Mesendoderm (in vitro differentiated cells): ENCODE measurements at places on chromosomes 6 and 20.

DNA sequence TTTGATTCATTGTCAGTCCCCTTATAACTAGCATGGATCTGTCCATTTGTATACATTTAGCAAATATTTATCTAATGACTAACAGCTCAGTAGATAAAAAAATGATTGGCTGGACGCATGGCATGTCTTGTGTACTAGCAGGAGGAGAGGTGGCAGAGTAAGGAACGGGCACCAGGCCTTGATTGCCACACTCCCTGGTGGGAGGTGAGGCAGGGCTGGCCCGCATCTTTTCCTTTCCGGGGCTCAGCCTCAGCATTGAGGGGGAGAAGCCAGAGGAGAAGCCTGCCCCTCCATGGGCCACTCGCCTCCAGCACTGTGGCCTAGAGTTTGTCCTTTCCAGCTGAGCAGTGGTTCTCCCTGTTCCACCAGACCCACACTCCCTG is 84.9 kb upstream of the TMEM181 start:
- no peak for DNase-seq

DNA sequence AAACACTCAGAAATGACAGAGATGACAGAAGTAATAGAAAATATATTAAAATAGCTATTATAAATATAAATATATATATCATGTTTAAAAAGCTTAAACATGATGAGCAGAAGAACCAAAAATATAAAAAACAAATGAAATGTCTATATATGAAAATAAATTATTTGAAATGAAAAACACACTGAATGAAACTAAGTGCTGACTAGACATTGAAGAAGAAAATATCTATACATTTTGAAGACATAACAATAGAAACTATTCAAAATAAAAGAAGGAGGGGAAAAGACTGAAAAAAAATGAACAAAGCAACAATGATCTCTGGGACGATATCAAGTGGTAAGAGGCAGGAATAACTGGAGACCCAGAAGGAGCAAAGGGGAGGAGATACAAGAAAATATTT is 76.8 kb downstream of the RNASET2 start:
- DNase-seq, result no peak

- no peak for DNase-seq
Observed at GRCh38 chr6:70163795-70164194, 139.1 kb downstream of the COL9A1 start.

GRCh38 chr6:80380566-80380965 is 274.1 kb downstream of the BCKDHB start:
- no peak for DNase-seq

DNA sequence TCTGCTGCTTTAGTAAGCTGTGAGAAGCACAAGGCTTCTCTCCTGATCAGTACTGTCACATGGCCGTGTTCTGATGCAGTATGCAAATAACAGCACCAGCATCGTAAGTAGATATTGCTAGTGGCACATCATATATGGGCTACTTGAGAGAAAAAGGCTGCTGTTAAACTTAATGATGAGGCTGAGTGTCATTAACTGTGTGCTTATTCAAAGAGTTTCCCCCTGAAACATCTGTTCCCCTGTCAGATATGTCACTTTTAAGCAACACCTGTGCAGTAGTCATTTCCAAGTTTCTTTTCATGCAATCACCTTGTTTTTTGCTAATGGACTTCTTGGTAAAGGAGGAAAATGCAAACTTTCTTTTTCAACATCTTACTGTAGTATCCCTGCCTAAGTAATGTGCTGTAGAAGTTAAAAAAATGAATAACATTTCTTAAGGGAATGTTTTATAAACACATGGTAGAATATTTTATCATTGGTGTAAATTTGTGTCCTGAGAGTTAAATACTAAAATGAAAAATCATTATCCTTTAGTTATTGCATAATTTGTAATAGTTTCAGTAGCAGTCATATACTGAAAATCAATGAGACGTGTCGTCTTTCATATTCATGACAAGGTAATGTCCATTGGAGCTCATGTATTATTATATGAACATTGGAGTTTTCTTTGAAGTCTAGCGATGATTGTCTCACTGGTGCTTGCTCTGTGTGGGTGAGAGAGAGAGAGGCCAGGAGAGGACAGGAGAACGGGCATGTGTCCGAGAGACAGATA is 366.3 kb downstream of the CDKAL1 start:
- no peak for DNase-seq

GRCh38 chr6:120363429-120363828 is 970.9 kb downstream of the TBC1D32 start:
- DNase-seq, result peak; percentile 45

GRCh38 chr6:5427586-5427985 is 166.3 kb downstream of the FARS2 start:
- DNase-seq, result no peak

DNA sequence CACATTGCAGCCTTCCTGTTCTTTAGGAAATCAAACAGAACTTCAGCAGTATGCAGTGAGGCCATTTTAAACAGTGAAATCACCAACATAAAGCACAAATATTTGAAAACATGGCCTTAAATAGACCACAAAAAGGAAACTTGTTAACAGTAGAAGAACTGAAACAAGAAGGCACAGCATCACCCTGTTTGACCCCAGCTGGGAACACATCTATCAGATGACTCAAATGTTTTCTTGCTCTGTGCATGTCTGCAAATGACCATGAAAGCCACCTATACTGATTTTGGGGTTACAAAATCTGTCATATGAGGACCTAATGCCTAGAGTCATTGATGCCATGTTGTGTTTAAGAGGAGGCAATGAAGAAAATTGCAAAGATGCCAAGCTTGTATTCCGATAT is 123.8 kb upstream of the ADGRF1 start:
- DNase-seq, result no peak

DNA sequence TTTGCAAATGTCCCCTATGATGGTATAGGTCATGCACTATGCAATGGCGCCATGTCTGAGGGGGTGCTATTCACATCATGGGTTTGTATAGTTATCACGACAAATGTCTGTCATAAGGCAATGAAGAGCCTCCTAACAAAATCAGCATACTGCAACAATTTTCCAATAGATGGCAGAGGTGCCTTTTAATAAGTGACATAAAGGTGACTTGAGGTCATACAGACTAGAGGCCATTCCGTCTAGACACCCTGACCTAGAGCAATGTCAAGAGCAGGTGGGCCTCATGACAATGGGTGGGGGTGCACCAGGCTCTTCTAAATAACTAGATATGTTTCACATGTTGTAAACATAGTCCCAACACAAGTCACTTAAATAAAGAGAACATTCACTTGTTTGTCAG is 107.7 kb downstream of the KIF6 start:
- DNase-seq, result no peak

GRCh38 chr6:52155791-52156576 is 30.2 kb upstream of the IL17A start:
- peak; percentile 70 for DNase-seq
